OCI-M1 (cell line): ENCODE measurements at places on chromosomes 11 and 22.

DNA sequence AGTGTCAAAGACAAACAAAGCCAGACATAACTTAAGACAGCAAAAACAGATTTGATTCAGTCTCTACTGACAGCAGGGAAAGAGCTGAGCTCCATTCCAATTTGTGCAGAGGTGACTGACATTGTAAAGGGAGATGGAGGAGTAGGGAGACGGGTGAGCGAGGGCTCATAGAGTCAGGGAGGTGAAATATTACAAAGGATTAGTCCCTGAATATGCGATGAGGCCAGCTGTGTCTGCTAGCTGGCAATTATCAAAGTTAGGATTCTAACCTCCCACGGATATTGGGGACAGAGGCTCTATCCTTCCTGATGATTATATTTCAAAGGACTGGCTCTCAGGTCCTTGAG is 8.3 kb downstream of the PLAAT2 start:
- DNase-seq = no peak

DNA sequence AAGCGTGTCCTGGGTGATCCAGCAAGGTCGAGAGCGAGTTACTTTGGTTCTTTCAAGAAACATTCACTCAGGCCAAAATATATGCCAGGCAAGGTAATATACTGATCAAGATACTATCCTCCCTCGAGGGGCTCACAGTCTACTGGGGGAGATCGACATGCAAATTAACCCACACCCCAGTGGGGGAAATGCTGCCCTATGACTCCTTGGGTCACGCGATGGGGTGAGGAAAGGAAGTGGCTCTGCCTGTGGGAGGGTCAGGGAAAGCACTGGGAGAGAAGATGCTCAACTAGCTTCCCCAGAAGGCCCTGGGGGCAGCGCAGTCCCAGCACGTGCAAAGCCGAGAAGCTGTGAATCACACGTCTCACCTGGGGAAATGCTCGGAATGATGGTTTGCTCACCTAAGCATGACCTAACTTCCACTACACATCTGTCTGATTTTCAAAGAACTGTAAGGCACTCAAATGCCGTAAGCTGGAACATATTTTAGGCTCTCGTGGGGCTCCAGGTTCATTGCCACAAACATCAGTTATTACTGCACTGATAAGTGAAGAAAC is 130.7 kb downstream of the RCN1 start:
- no peak for DNase-seq

- DNase-seq = peak; percentile 28
Measured at GRCh38 chr11:48063424-48063978, 83.1 kb downstream of the PTPRJ start.

DNA sequence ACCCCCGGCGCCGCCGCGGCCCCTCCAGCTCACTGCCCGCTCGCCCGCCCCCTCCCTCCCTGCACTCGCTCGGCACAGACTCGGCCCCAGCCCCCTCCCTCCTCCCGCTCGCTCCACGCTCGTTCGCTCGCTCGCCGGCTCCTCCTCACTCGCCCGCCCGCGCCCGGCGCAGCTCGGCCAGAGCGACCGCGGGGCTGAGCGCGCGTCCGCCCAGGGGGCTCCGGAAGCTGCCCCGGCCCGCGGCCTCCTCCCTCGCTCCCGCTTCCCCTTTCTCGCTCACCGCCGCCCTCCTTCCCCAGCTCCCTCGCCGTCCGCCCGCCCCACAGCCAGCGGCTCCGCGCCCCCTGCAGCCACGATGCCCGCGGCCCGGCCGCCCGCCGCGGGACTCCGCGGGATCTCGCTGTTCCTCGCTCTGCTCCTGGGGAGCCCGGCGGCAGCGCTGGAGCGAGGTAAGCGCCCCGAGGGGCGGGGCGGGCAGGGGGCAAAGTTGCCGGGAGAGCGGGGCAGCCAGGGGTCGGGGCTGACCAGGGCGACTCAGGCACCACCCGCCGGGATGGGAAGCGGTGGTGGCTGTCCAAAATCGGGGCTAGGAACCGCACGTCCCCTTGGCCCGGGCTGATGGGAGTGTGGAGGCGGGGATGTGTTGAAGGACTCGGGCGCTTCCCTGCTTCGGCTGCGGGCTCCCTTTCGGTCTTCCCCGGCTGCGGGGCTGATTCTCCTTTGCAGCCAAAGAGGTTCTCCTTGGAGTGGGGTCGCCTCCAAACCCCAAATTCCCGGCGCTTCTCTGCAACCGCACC is at the start of gene SEZ6L:
SEZ6L (plus strand) TSS at position 148 of the 797 bp plus-strand sequence; CDS start at position 356, 208 bp downstream.
- DNase-seq = no peak

DNA sequence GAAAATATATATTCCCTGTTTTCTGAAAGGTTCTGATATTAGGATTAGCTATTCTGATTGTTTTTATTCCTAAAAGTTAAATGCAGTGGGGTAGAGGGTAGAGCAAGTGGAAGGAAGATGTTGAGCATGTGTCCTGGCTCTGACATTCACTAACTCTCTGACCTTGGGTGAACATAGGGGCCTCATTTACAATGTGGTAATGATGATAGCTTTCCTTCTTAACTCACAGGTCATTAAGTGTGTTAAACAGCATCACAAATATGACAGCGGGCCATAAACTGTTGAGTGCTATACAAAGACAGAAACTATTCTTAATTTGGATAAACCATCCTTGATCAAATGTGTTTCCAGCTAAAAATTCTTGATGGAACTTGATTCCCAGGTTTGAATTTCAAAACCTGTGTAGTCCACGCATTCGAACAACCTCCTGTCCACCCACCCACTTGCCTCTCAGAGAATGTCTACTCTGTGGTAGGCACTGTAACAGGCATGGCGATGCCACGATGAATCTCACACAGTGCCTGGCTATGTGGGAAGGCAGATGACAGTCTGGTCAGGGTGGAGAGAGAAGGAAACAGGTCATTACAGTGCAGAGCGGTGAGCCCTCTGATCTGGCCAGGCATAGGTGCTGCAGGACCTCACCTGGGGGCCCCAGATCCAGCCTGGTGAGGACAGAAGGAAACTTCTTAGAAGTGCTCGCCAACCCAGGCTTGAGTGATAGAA is 19.3 kb upstream of the PEX26 start:
- no peak for DNase-seq

DNA sequence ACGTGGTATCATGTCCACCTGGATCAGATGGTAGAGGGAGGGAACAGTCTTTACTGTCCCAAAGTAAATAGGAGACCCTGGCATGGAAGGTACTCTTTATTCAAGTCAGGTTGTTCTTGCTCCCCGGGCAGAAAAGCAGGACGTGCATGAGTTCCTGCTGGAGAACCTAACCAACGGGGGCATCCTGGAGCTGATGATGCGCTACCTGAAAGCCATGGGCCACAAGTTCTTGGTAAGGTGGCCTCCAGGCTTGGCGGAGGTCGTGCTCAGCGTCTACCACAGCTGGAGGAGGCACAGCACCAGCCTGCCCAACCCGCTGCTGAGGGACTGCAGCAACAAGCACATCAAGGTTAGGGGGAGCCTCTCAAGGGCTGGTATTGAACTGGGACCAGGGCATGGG is 48.7 kb downstream of the CABIN1 start:
- no peak for DNase-seq

DNA sequence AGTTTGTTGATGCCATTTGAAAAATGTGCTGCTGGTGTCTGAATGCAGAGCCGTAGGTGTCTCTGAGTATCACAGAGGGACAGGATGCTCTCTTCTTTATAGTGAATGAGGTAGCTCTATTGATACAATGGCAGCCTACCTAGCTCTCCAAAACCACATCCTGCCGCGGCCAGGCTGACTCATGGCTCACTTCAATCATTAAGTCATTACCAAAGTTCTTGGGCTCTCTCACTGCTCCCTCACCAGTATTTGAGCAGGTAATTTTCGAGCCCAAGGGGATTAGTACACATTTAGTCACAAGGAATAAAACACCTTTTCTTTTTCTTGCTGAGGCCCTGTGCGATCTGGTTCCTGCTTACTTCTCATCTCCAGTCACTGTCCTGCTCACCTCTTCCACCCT is 509.0 kb upstream of the LARGE1 start:
- DNase-seq = no peak
